ENCODE measurements at places on chromosomes 11 and 22.

GRCh38 chr11:72396041-72396440 is 38.3 kb downstream of the CLPB start:
- no peak for DNase-seq

GRCh38 chr11:102312667-102313066 is 4.6 kb upstream of the BIRC3 start:
- no peak for DNase-seq

DNA sequence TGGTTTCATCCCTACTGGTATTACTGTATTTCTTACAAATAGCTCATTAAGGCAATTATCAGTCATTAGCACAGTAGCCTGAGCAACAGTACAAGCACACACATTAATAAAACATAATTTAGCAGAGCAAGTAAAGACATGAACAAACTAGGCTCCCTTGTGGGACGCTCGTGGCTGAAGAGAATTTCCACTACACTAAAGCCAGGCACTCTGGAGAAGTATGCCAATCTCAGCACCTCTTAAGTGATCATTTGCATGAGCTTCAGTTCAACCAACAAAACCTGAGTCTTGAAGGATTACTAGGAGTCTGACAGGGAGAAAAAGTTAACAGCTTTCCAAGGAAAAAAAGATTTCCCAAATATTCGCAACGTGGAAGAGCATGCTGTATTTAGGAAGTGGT is 109.1 kb downstream of the LARGE1 start:
- DNase-seq = no peak

GRCh38 chr22:33166206-33166605 is 108.0 kb upstream of the SYN3 start:
- no peak for DNase-seq

DNA sequence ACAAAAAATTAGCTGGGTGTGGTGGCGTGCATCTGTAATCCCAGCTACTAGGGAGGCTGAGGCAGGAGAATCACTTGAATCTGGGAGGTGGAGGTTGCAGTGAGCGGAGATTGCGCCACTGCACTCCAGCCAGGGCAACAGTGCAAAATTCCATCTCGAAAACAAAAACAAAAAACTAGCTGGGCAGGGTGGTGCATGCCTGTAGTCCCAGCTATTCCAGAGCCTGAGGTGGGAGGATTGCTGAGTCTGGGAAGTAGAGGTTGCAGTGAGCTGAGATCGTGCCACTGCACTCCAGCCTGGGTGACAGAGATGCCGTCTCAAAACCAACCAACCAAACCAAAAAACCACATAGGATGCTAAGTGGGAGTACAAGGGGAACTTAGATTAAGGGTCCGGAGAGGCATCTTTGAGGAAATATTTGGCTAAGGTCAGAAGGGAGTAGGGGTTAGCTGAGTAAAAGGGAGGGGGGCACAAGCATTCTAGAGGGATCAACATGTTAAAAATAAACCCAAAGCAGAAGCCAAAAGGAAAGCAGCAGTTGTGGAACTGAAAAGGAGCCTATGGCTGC is 10.2 kb downstream of the PHF5A start:
- no peak for DNase-seq

GRCh38 chr11:119940401-119940976 is 197.4 kb downstream of the TRIM29 start:
- DNase-seq = no peak

DNA sequence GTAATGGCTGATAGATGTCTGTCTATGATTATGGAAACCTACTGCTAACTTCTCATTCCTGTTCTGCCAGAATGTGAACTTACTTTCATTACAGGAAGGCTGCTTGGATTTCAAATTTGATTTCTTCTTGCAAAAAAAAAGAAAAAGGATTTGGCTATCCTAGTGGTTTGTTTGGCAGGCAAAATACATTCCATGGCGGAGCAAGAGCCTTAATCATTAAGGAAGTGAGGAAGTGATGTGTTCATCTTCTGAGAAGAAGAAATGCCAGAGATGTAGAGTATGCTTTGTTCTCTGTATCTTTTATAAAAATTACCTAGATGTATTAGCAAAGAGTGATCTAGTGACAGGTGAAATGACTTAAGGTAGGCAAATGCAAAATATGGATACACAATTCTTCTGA is 356.3 kb downstream of the SOX6 start:
- DNase-seq = no peak

DNA sequence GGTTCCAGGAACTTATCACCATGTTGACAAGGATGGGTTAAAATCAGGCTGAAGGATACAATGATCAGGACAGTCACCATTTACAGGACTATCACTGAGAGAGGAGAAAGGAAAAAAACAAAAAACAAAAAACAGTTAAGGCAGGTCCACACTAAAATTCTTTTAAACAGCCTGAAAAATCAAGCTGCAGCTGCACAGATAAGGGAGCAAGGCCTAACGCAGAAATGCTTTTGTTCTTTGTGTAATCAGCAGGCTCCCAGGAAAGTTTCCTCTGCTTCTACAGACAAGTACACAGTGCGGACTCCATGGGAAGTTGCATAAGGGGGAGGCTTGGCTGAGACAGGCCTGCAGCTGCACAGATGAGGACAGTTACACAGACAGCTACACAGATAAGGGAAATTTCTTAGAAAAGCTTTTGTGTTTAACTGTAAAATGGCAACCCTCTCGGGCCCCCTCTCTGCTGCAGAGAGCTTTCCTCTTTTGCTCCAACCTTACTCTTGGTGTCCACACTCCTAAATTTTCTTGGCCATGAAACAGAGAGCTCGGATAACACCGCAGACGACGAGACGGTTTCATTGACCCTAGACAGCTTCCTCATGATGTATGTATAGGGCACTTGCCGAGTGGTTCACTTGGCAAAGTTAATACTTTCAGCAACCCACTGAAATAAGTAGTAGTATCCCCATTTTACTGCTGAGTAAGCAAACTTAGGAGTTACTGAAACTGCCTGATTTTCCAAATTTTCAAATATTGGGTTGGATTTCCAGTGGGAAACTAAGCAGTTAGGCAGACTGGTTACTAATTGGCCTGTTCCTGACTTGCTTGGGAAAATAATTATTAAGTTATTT is 45.5 kb downstream of the PIWIL3 start:
- DNase-seq = no peak

GRCh38 chr11:35815556-35816315 is 128.1 kb upstream of the LDLRAD3 start:
- DNase-seq = no peak

- DNase-seq = no peak
Measured at GRCh38 chr22:27438271-27438980, 363.1 kb downstream of the MN1 start.

DNA sequence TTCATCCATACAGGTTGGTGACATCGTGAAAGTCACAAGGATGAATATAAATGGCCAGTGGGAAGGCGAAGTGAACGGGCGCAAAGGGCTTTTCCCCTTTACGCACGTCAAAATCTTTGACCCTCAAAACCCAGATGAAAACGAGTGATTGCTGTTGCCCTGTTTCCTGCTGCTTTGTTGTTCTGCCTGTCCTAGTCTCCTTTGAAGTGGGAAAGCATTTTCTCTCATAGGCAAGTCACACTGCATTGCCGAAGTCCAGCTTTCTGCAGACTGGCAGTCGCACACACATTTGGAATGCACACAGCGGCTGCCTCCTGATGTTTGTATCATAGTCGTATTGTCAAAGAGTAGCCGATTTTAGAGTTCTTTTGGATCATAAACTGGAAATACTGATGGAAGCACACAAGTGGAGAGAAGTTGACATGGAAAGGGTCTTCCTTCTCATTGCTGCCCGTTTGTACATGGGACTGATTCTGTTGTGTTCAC is 17.3 kb upstream of the AIFM3 start:
- no peak for DNase-seq

Data from bone marrow (tissue), 2 donors.